ENCODE measurements at places on chromosomes 7 and 10.

GRCh38 chr7:131194070-131194865 lies 133.4 kb upstream of the MKLN1 start:
- no peak for DNase-seq

DNA sequence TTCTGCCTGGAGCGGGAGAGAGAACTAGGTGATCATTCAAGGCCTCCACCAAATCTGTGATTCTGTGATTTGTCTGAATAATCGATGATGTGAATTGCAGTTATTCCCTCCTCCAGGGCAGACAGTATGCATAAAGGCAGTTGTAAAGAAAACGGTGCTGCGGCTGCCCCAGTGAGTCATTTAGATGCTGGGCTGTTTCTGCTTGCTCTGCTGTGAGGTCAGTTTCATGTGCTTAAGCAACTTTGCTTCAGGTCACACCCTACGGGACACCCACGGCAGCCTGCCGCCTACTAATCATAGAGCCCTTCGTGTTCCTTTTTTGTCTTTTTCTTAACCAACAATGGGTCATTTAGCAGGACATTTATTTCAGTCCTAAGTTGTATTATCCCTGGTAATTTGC lies 158.1 kb upstream of the PITRM1 start:
- peak; percentile 64 for DNase-seq

- DNase-seq: no peak
Observed at GRCh38 chr10:104020020-104020419, 53.1 kb downstream of the SLK start.

GRCh38 chr10:72257051-72257892 lies 16.5 kb upstream of the DDIT4 start:
- DNase-seq: peak; percentile 36

DNA sequence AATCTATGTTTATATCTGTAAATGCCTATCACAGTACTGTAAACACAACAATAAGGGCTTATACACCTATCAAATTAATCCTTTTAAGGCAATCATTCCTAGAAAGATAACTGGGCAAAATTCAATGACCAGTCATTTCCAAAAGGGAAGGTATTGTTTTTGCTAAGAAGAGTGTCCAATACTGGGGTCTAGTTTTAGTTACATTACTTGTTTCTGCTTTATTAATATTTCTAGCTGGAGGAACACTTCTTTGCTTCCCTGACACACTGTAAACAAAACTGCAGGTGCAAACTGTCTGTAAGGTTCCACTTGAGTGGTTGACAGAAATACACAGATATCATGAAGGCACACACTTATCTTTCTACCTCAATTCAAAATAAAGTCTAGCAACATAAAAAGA lies 84.2 kb upstream of the FAM133B start:
- DNase-seq: no peak

DNA sequence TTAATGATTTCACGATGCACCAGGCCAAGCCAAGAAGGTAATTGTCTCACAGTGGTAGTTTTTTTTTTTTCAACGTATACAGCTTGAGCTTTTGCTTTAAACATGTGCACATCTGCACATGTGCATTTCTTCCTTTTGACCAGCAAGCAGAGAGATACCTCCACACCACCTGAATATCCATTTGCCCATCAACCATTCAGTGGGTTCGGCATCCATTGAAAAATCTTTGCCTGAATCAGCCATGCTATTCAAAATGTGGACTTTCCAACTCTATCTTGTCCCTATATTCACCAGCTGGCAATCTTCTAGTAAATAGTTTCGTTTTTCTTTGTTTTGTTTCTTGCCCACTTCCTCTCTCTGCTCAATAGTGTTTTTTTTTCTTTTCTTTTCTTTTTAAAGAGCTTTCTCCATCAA lies 7.7 kb upstream of the TRA2A start:
- DNase-seq: no peak

DNA sequence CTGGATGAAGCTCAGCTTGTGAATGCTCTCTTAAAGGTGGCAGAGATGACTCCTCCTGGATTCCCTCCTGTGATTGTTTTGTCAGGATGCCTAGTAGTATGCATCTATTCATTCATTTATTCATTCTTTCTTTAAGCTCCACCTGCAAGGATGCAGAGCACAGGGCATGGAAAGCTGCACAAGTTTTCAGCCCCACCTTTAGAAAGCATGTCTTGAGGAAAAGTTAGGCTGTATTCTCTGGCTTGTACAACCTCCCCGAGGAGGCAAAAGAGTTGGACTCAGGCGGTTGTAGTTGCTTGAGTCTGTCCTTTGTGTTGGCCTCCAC lies 22.4 kb downstream of the ARID5B start:
- DNase-seq: no peak

- no peak for DNase-seq
Observed at GRCh38 chr7:3294432-3295100, 6.5 kb upstream of the SDK1 start.

GRCh38 chr7:2945171-2945570 lies 98.5 kb downstream of the CARD11 start:
- no peak for DNase-seq

DNA sequence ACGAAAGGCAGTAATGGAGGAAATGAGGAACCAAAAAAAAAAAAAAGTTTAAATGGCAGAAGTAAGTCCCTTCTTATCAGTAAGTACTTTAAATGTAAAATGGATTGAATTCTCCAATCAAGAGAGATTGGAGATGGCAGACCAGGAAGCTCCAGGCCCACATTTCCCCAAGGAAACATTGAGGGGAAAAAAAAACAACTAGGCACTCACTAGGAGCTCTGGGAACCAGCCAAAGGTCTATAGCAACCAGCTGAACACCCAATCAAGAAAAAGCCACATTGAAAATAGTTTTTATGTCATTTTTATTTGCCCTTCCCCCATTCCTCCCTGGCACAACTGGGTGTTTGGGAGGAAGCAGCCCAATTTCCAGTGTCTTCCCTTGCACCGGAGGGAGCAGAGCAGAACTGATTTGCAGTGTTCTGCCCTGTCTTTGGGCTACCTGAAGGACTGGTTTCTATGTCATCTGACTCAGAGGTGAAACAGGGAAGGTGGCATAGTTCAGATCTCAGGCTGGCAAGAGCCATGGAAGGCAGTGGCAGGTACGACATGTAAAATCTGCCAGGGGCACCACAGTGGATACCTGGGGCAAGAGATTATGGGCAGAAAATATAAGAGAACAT lies 121.9 kb downstream of the SMURF1 start:
- DNase-seq: no peak

DNA sequence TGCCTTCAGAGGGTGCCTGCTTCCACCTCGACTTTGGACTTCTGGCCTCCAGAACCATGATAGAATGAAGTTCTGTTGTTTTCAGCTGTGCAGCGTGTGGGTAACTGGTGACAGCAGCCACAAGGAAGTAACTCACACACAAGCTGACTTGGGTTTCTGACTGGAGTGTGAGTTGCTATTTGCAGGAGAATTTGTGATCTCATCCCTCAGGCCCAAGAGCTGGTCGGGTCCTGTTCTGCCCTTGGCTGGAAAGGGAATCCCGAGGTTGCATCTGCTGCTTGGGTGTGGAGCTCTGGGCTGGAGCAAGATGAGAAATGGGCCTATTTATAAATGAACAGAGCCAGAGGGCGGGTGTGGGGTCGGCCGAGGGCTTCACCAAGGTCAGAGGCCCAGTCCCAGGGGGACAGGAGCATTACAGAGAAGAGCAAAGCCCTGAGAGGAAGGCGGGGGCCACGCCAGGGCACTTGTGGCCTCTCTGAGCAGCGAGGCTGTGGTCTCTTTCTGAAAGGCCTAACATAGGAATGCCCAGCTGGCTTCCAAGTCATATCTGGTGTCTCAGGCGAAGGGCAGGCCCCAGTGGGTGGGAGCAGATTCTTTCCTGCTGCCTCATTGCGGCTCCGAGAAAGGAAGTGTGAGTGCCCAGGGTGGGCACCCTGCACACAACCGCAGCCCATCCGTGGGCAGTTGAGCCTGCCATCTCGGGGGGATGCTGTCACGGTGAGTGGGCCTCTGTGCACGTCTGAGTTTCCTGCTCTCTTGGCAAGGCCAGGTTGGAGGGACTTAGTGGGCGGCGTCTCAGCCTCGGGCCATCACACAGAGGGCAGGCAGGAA lies 26.5 kb upstream of the C10orf71 start:
- DNase-seq: no peak

GRCh38 chr7:155732286-155732685 lies 80.0 kb downstream of the SHH start:
- no peak for DNase-seq

- no peak for DNase-seq
Observed at GRCh38 chr7:19080093-19080492, 37.3 kb downstream of the TWIST1 start.

GRCh38 chr7:93921607-93922566 lies at the start of gene GNG11:
GNG11 (plus strand) TSS chr7:93921735; CDS start chr7:93922138, 403 bp downstream.
- DNase-seq: peak; percentile 76

- DNase-seq: no peak
Observed at GRCh38 chr10:69650589-69651261, 20.7 kb downstream of the FAM241B start.

GRCh38 chr7:8591289-8591688 lies 157.9 kb downstream of the NXPH1 start:
- DNase-seq: no peak

GRCh38 chr10:99595770-99596465 lies 24.3 kb downstream of the SLC25A28 start:
- peak; percentile 60 for DNase-seq

DNA sequence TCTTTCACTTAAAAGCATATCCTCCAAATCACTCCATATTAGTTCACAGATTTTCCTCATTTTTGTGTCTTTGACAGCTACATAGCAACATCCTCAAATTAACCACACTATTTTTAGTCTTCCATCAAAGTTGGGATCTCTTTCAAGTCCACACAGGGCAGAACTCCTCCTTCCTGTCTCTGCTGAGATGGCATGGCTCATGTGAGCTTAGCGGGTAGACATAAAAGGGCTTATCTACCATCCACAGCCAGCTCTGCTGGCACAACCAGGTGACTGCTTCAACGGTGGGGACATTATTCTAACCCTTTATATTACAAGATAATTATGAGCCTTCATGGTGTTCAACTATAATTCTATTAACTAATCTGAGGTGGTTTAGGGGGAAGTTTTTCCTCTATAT lies 35.5 kb downstream of the ICA1 start:
- DNase-seq: no peak

DNA sequence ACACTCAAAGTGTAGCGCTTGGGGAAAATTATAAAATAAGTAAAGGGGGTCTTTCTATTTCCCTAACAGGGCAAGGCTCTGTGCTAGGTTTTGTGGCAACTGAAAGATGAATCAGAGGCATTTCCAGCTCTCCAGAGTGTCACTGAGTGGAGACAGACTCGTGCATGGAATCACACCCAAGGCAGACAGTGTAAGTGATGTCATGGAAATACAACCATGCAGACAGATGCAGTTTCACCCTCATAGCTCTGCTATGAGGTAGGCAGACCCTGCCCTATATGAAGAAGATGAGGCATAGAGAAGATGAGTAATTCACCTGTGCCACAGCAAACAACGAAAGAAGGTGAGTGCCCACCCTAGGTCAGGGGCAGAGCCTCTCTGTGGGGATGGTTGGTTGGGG lies 57.2 kb upstream of the PITRM1 start:
- no peak for DNase-seq

DNA sequence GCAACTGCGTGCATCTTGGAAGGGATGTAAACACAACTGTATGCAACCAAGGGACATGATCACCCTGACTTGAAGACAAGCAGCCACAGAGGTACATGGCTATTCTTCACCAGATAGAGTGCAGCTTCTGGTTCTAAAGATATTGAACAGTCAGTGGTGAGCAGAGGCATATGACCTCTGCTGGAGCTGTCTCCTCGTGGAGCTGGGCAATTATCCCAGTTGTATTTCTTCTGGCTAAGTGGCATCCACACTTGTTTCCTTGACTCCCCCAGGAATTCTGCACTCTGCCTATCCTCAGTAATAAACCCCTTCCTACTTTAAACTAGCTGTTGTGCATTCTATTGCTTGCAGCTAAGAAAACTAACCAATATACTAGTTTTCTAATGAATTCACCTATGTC lies 216.8 kb downstream of the THSD7A start:
- no peak for DNase-seq

DNA sequence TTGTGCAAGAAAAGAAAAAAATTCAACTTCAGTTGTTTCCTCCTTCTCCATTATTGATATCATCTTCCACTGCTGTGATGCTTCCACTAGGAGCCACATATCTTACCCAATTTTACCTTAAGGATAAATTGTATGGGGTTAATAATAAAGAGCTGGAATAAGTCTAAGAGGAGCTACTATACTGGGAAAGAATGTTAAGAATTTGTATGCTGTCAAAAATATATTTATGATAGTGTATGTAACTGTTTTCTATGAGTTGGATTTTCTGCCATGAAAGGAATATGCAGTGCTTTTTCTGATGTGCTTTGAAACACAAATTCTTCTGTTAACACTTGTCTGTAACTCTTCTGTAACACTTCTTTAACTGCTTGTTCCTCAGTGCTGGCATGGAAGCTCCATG lies 219.1 kb downstream of the VTI1A start:
- no peak for DNase-seq

DNA sequence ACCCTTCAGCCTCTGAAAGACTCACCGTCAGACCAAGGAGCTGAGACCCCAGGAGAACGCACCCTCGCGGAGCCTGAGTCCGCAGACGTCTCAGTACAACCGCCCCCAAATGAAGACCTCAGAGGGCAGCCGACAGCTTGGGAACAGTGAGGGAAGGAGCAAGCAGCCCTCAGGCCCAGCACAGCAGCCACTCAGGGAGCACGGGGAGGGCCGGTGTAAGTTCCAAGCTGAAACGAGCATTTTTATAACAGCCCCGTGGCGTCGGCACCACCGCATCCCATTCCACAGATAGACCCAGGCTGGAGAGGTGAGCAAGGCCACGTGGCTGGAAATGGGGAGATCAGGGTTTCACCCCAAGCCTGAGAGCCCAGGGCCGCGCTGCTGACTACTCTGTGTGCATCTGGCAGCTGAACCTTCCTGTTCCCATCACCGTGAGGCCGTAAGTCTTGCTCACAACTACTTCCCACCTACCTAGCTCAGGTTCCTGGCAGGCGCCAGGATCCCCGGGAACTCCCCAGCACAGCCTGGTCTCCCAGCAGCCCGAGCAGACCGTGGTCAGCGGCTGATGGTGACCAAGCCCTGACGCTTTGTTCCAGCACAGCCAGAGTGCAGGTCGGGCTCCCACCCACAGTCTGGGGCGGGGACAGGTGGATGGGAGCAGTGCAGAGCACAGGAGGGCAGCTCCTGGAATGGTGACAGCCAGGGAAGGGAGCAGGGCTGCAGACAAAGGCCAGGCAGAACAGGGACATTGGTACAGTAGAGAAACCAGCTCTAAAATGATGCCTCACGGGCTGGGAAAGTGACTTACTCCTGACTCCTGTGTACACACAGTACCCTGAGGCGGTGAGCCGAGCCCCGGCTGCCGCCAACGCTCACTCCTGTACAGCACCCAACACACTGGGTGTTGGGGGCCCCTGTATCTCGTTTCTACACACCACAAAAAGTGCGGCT lies 6.1 kb upstream of the NOM1 start:
- DNase-seq: no peak

DNA sequence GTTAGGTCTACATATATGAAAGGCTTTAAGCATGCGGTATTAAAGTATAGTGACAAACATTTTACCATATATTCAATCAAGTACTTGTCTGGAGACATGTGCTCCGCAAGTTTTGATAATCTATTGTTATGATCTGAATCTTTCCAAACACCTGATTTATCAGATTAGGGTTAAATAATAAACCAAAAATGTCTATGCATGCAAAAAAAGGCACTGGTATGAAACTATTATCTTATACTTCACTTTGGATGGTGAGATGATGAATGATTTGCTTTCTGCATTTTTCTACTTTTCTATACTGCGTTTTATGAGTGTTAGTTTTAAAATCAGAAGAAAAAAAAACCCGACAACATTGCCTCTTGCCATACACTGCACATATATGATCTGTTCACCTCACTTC lies 37.8 kb upstream of the FAM133B start:
- DNase-seq: no peak

GRCh38 chr10:4033341-4033896 lies 248.4 kb upstream of the KLF6 start:
- no peak for DNase-seq
